ENCODE measurements at places on chromosomes 3 and 15.
A peak's percentile ranks its signal among the peaks of the same experiment; 100 is the strongest.

- no peaks in the 10 kb centered on the region for H3K27me3 ChIP-seq
- H3K27ac ChIP-seq = no peak overlapping the region
- H3K4me1 ChIP-seq = peaks cover 7% of the 10 kb centered on the region
- no peak overlapping the region for H3K4me3 ChIP-seq
- no peaks in the 10 kb centered on the region for H3K36me3 ChIP-seq
These were observed 36.3 kb downstream of the WHAMM start for GRCh38 chr15:82845686-82846085.

GRCh38 chr3:106381286-106381938 is 512.6 kb upstream of the CBLB start:
- no peak overlapping the region for H3K27ac ChIP-seq
- no peaks in the 10 kb centered on the region for H3K27me3 ChIP-seq
- DNase-seq = no peak
- H3K36me3 ChIP-seq = no peaks in the 10 kb centered on the region
- no peak overlapping the region for H3K4me3 ChIP-seq

DNA sequence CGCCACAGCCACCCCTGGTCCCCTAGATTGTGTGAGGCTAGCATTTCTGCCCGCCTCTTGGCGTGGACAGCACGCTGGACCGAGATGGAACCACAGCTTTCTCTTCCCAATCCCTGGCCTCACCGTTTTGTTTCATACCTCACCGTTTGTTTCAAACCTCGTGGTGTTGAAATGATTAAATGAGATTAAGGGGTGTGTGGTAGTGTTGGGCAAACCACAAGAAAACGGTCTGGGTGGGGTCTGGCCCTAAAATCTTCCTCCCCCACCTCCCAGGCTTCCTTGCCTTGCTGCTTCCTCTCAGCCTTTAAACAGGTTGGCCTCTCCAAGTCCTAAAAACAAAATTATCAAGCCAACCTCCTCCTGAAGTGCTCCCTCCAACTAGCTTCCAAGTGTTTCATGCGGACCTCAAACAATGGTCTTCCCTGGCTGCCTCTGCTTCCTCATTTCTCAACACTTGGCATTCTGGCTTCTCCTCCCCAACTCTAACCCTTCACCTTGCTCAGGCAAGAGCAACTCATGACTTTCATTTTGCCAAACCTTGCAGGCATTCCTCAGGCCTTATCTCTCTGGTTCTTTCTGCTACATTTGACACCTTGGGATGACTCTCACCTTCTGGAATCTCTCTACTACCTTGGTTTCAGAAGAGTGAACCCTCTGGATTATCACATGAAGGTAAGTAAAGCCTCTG is 1.4 kb upstream of the ATP13A3 start:
- no peaks in the 10 kb centered on the region for H3K27me3 ChIP-seq
- DNase-seq = no peak
- no peaks in the 10 kb centered on the region for H3K36me3 ChIP-seq

DNA sequence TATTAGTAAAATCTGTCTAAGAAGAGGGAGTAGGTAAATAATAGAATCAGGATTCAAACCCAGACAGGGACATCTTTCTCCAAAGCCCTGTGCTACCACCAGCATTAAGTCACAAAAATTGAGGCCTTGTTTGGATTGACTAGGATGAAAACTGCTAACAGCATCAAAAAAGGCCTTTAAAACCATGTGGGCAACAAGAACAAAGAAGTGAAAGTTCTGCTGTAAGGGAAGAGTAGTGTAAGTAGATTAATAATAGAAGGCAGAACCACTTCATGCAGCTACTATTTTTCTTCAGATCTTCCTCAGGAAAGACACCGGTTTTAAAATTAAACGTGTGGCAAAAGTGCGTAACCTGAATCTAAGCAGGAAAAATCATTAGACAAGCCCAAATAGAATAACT is 15.3 kb upstream of the KBTBD12 start:
- no peaks in the 10 kb centered on the region for H3K4me1 ChIP-seq
- DNase-seq = no peak
- no peak overlapping the region for H3K27ac ChIP-seq

GRCh38 chr3:73828348-73828747 is 203.6 kb upstream of the PDZRN3 start:
- no peaks in the 10 kb centered on the region for H3K27me3 ChIP-seq
- no peak for DNase-seq
- H3K27ac ChIP-seq = no peak overlapping the region
- no peaks in the 10 kb centered on the region for H3K36me3 ChIP-seq
- H3K4me1 ChIP-seq = no peaks in the 10 kb centered on the region

DNA sequence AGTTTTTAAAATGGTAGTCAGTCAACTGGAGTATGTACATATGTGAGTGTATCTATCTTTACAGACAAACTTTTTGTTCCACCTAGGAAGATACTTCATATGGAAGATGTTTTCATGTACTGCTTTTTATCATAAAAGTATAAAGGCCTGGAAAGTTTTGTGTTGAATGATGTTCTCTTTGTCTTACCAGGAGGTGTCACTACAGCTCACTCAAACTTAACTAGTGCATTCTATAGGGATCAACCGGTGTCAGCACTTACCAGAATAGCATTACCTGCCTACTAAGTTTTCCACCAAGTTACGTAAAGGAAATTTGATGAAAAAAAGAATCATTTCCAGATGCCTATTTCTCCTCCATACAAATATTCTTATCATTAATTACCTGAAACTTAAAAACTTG is 522.6 kb upstream of the SEMA6D start:
- H3K27me3 ChIP-seq = peaks cover under 1% of the 10 kb centered on the region
- no peaks in the 10 kb centered on the region for H3K4me1 ChIP-seq
- no peak overlapping the region for H3K27ac ChIP-seq
- no peaks in the 10 kb centered on the region for H3K36me3 ChIP-seq
- DNase-seq = no peak
- no peak overlapping the region for H3K4me3 ChIP-seq

GRCh38 chr3:119240101-119240590 is 532 bp downstream of the B4GALT4 start:
- H3K27ac ChIP-seq = peak overlapping the region; percentile 97
- no peaks in the 10 kb centered on the region for H3K27me3 ChIP-seq
- H3K4me1 ChIP-seq = peaks cover 21% of the 10 kb centered on the region
- no peaks in the 10 kb centered on the region for H3K36me3 ChIP-seq

DNA sequence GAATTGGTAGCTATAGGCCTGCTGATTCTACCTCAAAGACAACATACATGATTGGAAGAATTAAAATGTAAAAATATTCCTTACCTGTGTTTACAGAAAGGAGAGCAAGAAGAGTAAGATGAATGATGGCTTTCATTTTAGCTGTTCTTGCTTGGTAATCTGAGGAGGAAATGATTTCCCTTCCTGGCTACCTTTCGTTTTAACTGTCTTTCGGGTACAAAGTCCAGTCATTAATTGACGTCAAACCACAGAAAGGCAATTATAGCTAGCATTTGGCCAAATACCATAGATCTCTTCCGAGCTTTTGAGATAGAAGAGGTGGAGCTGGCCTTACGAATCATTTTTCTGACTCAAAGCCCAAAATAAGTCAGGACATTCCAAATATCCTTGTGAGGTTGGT is at the start of gene MUC13:
Gene MUC13, minus strand, starts transcription at position 175 of the 400 bp plus-strand sequence. Its CDS starts 39 bp downstream, at position 136.
- no peaks in the 10 kb centered on the region for H3K36me3 ChIP-seq
- H3K27ac ChIP-seq = no peak within 1 kb of the TSS
- H3K27me3 ChIP-seq = no peaks in the 10 kb centered on the region
- H3K4me3 ChIP-seq = no peak within 1 kb of the TSS

GRCh38 chr15:33492434-33493052 is 181.8 kb downstream of the RYR3 start:
- H3K27me3 ChIP-seq = no peaks in the 10 kb centered on the region
- no peak for DNase-seq
- no peaks in the 10 kb centered on the region for H3K4me1 ChIP-seq

Measured in esophagus squamous epithelium (tissue), 5 donors.